Anterior cingulate cortex (tissue), 58 donors: ENCODE measurements at places on chromosomes 4 and X.
A peak's percentile ranks its signal among the peaks of the same experiment; 100 is the strongest.

- DNase-seq, result no peak
These were observed 18.9 kb upstream of the MND1 start for GRCh38 chr4:153325558-153325957.

- DNase-seq, result no peak
These were observed 310.6 kb upstream of the AADAT start for GRCh38 chr4:170400361-170400760.

GRCh38 chr4:109998867-109999584 lies 86.3 kb downstream of the EGF start:
- DNase-seq, result no peak

DNA sequence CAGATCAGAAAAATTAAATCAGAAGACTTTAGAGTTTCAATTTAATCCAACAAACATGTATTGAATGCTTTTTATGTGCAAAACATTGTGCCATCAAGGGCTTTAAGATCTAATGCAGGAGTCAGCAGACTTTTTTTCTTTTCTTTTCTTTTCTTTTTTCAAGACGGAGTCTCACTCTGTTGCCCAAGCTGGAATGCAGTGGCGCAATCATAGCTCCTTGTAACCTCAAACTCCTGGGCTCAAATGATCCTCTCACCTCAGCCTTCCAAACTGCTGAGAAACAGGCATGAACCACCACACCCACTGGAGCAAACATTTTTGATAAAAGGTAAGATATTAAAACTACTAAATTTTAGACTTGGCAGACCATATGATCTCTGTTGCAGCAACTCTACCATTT lies 24.6 kb upstream of the LRBA start:
- no peak for DNase-seq

DNA sequence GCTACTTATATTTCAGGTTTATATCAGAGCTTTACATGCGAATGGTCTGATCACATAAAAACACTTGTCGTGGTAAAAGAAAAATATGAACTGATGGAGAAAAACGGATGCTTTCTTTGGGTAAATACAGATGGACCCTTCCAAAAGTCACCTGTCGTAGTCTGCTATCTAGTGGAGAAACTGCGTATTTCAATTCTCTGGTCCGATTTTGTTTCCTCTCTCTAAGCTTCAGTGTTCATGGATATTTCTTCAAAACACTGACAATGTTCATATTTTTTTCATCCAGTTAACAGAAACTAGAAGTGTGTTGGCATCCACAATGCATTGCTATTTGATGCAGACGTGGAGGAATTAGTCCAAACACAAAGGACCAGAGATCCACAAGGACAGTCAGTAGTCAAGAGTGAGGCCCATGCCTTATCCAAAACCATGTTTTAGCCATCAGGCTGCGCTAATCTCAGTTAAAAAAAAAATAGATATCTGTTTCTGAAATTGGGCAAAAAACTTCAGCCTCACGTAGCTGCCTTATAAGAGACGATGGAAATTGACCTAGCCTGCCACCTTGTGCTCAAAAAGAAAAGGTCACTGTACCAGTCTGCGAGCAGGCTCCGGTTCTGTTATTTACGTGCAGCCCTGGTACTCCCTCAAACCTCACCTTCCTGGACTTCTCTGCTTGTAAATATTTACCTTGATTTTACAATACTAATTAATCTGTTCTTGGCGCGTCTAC lies 16.0 kb downstream of the MEPE start:
- peak; percentile 71 for DNase-seq
